ENCODE measurements at places on chromosomes 16 and 17. TPM values are rescaled to one million over a fixed set of nuclear protein-coding genes. Genes with fewer than 3 reads are reported as not detected.

The CACNB1 gene
- total RNA-seq: 15.6 TPM

The ARL17B gene
- total RNA-seq: 17.2 TPM

The SCO1 gene
- 43.1 TPM for total RNA-seq

The HBA2 gene
- 0.92 TPM for total RNA-seq

The PPL gene
- 0.11 TPM for total RNA-seq

The CASKIN1 gene
- total RNA-seq: 0.33 TPM

The MRPL58 gene
- 44.0 TPM for total RNA-seq

The ZNF469 gene
- 0.21 TPM for total RNA-seq

The TNS4 gene
- total RNA-seq: 1.0 TPM

All from GM12878 (cell line).